ENCODE measurements at places on chromosomes 1 and 21.

- DNase-seq, result no peak
Measured at GRCh38 chr1:180486092-180486491, 16.3 kb downstream of the ACBD6 start.

GRCh38 chr21:45158491-45159423, 84.4 kb downstream of the ADARB1 start:
- no peak for DNase-seq

- DNase-seq, result peak; percentile 55
Measured at GRCh38 chr1:35605867-35606182, 32.7 kb downstream of the TFAP2E start.

GRCh38 chr1:208029381-208030287, 118.7 kb upstream of the CD34 start:
- DNase-seq, result no peak

DNA sequence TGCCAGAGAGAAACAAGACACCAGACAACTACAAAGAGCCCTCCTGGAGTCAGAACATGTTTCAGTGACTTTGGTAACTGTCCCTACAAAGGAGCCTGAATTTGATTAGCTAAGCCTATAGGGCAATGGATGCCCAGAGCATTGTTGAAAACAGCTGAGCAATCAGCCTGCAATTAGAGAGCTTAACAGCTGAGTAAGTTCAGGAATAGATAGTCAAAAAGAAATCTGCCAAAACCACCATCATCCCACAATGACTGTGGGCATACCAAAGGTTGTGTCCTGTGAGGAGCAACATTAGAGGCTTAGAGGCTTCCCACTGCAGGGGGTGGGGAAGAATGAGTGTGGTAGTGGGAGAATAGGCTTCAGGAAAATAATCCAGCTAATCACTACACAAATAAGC, 32.1 kb downstream of the SH3BP5L start:
- DNase-seq, result no peak

- DNase-seq, result no peak
Measured at GRCh38 chr21:38917043-38917774, 111.5 kb downstream of the ETS2 start.

DNA sequence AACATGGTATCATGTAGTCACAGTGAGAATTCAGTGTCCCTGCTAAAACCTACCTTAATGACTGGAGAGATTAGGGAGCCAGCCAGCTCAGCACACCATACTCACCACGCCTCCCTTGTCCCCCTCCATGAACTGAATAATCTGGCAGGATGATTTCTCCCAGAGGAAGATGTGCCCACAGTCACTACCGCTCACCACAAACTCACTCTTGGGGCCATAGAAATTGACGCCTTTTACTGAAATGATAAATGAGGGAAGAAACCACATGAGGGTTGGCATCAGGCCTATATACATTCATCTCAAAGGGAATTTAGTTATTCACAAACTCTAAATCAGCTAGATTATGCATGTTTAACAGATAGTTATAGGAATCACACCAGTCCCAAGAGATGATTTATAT, 17.4 kb downstream of the PEA15 start:
- DNase-seq, result no peak

GRCh38 chr1:241460098-241460873, 59.3 kb downstream of the FH start:
- no peak for DNase-seq

- peak; percentile 40 for DNase-seq
Measured at GRCh38 chr1:167663002-167663772, 33.2 kb downstream of the RCSD1 start.

DNA sequence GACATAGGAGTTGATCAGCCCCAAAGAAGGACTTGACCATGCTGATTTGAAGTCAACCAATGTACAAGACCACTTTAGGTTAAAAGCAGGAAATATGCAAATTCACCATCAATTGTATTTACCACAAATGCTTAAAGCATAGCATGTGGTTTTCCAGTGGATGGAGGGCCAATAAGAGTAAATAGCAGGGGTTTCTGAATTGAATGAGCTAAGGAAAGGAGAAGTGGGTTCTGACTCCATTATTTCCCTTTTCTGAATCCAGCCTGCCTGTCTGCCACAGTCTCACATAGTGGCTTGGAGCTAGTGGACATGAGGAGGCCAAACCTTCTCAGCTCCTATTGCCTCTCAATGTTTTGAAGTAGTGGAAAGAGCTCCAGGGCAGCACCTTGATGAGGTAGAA, 7.2 kb upstream of the TNFSF18 start:
- no peak for DNase-seq

DNA sequence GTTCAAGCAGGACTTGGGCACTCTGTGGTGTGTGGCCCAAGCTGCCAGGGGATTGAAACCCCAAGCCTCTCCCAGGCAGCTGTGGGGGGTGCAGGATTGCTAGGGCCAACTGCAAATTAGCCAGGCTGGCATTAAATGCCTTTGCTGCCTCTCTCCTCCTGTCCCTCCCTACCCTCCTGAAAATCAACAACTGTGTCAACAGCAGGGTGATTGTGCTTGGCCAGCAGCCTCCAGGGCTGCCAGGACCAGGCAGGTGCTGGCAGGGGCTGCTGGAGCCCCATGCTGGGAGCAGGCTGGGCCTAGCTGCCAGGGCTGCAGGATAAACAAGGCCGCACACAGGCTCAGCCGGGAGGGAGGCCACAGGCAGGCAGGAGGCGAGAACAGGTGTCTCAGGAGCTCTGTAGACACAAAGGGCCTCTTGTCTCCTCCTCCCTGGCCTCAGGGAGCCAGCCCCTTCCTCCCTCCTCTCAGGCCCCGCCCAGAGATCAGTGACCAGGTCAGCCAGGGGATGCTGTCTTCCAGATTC, 11.4 kb downstream of the SOX13 start:
- DNase-seq, result no peak

- no peak for DNase-seq
Measured at GRCh38 chr1:118589238-118589846, 398.8 kb downstream of the TBX15 start.
